ENCODE measurements at places on chromosomes 6 and 20. TPM values are rescaled to one million over a fixed set of nuclear protein-coding genes. Genes with fewer than 3 reads are reported as not detected.

DNA sequence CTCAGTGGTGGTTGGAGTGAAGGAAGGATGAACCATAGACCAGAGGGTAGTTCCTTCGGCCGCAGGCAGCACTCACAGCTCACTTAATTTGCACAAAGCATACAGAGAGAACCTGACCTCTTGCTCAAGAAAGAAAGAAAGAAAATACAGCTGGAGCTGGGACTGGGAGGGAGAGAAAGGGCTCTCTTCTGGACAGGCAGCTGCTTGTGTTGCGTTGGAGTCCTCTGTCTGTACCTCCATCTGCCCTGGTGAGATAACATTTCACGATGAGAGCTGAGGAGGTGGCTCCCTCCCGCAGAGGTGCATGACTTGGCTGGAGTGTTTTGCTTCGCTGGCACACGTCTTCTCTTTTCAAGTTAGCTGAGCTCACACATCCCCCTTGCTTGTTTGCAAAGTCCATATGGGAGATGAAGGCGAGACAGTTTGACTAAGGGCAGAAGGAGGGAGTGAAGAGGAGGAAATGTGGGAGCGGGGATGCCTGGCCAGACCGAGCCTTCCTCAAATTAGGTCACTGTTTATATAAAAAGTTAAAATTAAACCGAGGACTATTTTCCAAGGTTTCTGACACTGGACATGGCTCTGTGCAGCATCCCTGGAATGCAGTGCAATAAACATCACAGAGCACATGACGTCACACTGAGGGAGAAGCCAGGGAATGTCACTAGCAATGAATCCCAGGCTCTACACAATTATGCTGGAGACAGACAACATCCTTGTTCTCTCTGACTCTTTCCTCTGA lies 359.4 kb downstream of the CD83 start:
- peak; percentile 96 for DNase-seq

STMN3 gene
- 29.2 TPM for total RNA-seq

NKAIN2 gene
- not detected for total RNA-seq

- DNase-seq, result no peak
Measured at GRCh38 chr6:169885131-169885530, 133.7 kb downstream of the ERMARD start.

GRCh38 chr20:6134592-6134991 lies 11.8 kb upstream of the FERMT1 start:
- DNase-seq, result no peak

GRCh38 chr6:113433335-113433991 lies 423.7 kb upstream of the MARCKS start:
- DNase-seq, result peak; percentile 48

CCN6 gene
- total RNA-seq, result not detected

- DNase-seq, result no peak
Measured at GRCh38 chr6:56739836-56740815, 97.4 kb upstream of the DST start.

GRCh38 chr6:7151381-7151780 lies 43.6 kb downstream of the RREB1 start:
- no peak for DNase-seq

DNA sequence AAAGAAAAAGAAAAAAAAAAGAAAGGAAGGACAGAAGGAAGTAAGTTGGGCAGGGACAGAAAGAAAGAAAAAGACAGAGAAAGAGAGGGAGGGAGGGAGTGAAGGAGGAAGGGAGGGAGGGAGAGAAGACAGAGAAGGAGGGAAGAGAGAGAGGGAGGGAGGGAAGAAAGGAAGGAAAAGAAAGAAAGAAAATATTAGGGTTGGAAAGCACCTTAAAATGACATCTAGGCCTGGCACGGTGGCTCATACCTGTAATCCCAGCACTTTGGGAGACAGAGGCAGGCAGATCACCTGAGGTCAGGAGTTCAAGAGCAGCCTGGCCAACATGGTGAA lies 33.2 kb downstream of the FASTKD5 start:
- DNase-seq, result no peak

- DNase-seq, result no peak
Measured at GRCh38 chr20:44181611-44182010, 5.4 kb downstream of the JPH2 start.

APOM gene
- total RNA-seq, result 0.89 TPM

GRCh38 chr6:142810952-142811514 lies 133.9 kb downstream of the HIVEP2 start:
- DNase-seq, result peak; percentile 18

GRCh38 chr6:37092923-37093727 lies 76.8 kb upstream of the PIM1 start:
- peak; percentile 54 for DNase-seq

All from astrocyte (in vitro differentiated cells and primary cell).